NCI-H82 (cell line): ENCODE measurements at places on chromosomes 11 and 22.
A peak's percentile ranks its signal among the peaks of the same experiment; 100 is the strongest.

DNA sequence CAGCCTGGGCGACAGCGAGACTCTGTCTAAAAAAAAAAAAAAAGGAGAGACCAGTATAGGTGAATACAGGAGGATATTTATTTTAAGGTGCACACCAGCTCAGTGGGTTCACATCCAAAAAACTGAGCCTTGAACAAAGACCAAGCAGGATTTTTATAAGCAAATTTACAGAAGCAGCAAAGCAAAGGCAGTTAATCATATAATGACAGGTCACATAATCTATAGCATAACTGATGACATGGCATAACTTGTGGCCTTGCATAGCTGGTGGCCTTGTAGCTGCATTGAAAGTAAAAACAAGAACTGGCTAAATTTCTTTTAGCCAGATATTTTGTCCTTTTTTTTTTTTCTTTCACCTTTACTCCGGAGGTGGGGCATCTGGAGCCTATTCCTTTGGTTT is 2.7 kb upstream of the PLAAT3 start:
- no peak for DNase-seq

GRCh38 chr11:61293867-61294716 is 1.0 kb downstream of the VWCE start:
- peak; percentile 70 for DNase-seq

DNA sequence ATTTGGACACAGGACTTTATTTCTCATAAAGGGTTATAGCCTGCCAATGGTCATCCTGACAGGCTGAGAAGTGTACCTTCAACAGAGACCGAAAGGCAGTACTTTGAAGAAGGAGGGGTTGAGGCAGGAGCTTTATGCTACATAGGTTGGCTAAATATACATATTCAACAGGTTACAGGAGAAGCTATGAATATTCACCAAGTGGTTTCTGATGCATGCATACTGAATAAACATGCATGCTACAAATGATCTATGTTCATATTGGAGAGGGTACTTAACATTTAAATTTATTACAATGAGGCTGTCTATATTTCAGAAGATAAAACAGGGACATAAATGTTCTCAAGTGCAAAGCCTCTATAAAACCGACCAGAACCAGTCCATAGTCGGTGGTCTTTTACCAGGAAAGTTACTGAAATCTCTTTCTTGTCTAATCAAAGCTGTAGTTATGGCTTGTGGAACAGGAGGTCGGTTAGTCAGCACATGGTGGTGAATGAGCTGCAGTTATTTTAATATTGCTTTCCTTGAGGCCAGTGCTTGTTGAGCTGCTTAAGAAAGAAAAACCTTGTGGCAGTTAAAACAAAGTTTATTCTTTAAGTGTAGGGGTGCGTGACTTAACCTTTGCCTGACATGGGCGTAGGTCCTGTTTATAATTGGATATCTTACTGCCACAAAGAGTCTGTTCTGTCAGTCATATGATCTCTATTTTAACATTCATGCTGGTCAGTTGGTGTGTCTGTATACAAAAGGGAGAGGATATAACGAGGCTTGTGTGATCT is 19.5 kb downstream of the CNTF start:
- no peak for DNase-seq

DNA sequence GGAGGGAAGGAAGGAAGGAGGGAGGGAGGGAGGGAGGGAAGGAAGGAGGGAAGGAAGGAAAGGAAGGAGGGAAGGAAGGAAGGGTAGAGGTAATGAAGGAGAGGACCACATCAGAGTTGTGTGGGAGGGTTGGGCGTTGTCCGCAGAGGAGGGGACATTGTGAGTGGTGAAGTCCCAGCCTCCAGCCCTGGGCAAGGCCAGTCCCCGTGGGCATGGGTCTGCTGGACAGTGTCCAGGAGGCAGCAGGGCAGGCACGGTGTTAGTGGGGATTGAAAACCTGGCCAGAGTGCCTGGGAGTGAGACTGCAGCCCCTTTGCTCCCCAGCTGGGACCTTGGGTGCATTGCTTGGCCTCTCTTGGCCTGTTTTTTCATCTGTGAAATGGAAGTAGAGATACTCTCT is 1462.3 kb downstream of the BRD1 start:
- no peak for DNase-seq

GRCh38 chr11:73513707-73514106 is 84.2 kb downstream of the FAM168A start:
- DNase-seq = no peak

GRCh38 chr11:66924272-66924671 is 33.9 kb downstream of the PC start:
- DNase-seq = no peak

DNA sequence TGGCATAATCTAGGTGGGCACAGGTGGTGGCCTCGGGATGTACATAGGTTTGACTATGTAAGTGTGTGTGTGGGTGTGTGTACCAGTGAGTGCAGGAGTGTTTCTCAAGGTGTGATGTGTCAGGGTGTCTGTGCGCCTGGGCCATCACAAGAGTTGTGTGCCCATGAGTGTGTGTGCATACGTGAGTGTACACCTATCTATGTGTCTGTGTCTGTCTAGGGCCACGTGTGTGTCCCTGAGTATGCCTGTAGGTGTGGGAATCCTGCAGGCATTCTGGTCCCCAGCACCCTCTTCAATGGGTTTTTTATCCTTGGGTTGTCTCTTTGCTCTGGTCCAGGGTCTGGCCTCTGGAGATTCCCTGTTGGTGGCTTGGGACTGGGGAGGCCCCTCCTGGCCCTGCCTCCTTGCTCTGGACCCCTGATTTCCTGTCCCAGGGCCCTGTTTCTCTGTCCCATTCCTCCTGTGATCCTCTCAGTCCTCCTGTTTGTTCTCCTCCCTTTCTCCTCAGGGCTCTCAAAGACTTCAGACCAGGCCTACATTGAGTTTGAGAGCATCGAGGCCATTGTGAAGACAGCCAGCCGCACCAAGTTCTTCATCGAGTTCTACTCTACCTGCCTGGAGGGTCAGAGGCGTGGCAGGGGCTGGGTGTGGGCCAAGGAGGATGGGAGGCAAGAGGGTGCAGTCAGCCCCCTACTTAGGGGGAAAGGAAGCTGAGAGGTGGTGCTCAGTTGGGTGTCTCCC is 9.4 kb downstream of the INPPL1 start:
- no peak for DNase-seq

GRCh38 chr11:44561275-44561805 is 4.1 kb upstream of the CD82 start:
- DNase-seq = no peak

- no peak for DNase-seq
Measured at GRCh38 chr11:30453705-30454104, 130.8 kb downstream of the ARL14EP start.

DNA sequence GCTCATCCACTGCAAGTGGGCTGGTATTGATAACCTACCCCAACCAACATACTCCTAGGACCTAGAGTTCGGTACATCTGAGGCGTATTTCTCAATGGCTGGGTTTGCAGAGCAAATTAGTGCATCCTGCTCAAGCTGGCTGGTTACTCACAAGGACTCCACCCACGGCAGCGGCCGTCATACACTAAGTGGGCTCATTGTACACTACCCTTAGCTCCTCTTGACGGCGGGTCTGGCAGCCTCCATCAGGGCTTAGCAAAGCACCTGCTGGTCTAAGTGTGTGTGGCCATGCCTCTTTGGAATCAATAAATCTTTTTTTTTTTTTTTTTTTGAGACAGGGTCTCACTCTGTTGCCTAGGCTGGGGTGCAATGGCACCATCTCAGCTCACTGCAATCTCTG is 20.2 kb upstream of the KCNJ11 start:
- no peak for DNase-seq

GRCh38 chr11:76107971-76108370 is 98.3 kb downstream of the WNT11 start:
- no peak for DNase-seq

DNA sequence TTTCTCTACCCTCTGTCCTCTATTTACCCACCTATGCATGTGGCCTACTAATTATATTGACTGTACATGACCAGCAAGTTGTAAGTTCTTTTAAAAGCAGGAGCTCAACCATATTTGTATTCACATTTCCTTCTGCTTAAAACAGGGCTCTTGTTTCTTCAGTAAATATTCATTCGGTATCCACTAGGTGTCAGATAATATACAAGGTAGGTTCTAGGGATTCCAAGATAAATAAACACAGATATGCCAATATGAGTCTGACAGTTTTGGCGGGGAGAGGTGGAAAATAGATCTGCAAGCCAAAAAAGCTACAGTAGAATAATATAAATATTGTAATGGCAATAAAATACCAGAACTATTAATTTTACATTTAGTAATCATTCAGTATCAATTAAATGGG is 15.3 kb upstream of the RAB30 start:
- DNase-seq = no peak

- DNase-seq = no peak
Measured at GRCh38 chr11:29801561-29801960, 215.3 kb downstream of the KCNA4 start.

GRCh38 chr11:108500721-108501120 is 2.5 kb upstream of the POGLUT3 start:
- DNase-seq = no peak

- DNase-seq = no peak
Measured at GRCh38 chr11:76850815-76851214, 9.9 kb upstream of the ACER3 start.

DNA sequence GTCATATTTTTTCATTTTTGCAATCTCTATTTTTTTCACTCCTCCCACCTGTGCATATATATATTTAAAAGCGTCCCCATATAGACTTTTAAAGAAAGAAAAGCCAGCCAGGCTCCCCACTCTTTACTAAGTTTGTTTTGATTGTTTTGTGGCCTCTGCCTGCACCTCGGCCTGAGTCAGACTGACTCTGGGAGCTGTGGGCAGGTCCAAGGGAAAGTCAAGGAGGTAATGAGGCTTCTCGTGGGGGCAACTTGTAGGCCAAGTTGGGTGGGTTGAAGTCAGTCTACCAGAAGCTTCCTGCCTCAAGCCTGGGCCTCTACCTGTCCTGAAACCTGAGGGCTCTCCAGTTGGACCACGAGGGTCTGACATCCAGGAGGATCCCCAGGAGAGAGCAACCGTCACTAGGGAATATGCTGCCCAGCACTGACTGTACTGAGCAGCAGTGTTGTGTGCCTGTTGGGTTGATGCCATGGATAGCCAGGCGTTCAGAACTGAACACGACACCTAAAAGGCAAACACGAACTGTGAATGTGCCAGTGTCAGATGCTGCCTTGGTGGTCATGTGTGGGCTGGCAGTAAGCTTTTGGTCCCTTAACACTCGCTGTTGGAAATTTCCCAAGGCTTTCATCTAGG is 58.8 kb downstream of the BMAL1 start:
- DNase-seq = no peak

DNA sequence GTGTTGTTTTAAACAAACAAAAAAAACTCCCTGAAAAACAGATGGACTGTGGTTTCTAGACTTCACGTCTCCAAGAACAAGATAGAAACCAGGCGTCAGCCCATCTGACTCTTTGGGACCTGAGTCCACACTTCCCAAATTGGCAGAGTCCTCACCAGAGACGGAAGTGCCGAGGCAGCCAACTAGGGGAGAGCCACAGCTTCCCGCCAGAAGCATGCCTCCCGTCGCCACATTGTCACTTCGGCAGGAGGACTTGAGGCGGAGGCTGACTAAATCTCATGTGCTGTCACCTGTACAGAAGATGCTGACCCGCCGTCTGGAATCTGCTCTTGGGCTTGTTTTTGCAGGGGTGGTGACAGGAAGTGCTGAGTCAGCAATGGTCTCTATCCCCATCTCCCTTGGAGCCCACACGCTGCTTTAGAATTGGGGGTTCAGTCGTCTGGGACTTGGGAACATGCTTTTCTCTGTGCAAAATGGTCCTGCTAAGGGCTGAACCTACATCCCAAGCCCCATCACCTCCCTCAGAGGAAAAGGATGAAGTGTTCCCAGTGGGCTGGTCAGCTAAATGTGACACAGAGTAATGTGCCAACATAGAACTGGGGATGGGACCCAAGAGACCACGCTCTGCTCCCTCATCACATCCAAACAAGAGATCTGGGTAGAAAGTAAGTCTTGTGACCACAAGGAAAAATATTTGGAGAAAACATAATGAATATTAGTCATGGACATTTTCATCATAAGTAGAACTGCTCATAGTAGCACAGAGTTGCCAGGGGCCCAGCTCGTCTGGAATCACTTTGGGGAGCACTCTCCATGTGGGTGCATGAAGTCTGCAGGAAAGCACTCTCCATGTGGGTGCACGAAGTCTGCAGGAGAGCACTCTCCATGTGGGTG is 152.9 kb downstream of the SNX19 start:
- no peak for DNase-seq

DNA sequence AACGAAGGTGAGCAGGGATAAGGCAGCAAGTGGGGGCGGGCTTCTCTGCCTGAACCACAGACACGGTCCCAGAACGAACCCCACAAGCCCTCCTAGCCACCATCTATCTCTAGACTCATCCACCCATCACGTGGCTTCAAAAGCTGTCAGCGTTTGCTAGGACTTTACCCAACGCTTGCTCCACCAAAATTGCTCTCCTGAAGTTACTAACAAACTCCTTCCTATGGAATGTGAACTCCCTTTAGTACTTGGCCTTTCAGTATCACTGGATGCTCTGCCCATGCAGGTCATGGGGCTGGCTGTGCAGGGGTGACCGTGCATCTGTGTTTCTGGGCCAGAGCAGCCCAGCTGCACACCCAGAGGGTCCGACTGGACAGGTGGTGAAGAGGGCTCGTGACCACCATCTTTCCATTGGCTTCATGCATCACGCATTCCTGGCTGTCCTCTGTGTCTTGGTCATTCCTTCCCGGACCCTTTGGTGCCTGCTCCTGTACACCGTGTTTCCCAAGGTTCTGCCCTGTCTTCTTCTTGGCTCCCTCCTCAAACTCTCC is 85.1 kb downstream of the MYO7A start:
- no peak for DNase-seq

DNA sequence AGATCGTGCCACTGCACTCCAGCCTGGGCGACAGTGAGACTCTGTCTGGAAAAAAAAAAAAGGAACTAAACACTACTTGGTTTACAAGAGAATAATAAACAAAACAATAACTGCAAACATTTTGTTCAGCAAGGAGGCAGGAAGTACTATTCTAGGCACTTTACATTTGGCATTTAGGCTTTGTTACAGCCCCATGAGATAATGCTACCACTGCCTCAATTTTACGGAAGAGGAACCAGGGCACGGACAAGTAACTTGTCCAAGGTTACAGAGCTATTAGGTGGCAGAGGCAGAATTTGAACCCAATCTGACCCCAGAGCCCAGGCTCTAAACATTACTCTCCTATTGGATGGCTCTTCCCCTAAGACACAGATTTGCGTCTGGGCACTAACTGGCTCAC is 108.7 kb upstream of the AKIP1 start:
- DNase-seq = no peak

DNA sequence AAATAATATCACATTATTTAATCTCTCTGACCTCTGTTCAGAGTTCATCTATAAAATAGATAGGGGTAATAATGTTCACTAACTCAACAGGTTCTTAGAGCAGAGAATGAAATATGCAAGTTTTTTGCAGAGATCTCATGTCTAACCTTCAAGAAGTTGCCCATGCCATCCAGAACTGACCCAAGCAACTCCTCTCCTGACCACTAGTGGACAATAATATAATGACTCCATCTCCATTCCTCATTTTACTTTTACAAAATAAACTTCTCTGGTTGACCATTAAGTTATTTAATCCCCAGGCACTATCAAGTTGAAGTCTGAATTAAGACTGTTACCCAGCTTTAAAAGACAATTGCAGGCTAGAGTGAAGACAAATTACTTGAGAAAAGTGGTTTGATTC is 382.6 kb downstream of the KCNA4 start:
- no peak for DNase-seq
